RPMI7951 (cell line): ENCODE measurements at places on chromosomes 7 and 10.

DNA sequence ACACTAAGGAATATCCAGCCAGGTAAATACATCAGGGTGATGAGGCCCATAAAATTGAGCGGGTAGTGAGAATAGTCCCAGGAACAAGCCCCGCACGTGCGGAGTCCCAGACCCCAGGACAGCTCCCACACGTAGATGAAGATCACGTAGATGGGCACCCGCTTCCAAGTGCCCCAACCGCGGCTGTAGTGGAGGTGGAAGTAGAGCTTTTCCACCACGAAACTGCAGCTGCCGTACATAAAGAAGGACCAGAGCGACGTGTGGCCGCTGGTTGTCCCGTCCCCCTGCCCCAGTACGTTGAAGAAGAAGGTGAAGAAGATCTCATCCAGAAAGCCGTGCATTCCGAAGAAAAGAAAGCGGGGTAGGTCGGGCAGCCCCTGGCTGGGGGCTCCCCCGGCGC lies 948 bp downstream of the TMEM229A start:
- DNase-seq, result no peak

DNA sequence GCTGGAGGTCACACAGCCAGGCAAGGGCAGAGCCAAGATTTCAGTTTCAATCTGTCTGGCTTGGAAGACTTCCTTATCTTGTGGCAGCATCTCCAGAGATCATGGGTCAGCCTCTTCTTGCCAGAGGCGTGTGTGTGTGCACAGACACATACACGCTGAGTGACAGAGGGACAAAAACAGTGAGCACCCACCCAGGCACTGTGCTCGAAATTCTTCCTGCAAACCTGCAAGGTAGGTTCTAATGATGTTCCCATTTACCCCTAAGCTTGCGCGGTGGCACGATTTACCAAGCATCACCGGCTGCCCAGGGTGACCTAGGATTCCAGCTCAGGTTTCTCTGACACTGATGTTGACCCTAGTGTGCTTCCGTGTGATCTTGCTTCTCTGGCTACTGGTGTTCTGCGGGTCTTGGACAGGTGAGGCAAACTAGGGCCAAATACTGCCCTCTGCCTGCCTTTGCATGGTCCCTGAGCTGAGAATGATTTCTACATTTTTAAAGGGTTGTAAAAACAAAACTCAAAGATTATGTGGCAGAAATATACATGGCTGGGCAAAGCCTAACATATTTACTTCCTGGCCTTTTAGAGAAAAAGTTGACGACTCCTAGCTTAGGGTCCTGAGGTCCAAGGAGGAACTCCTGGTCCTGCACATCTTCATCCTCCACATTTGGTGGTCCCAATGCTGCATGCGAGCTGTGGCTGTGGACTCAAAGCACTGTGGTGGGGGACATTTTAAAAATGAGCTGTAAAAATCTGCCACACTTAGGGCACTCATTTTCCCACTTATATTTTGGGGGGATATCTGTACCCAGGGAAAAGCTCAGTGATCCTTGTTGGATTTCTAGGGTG lies 268.5 kb downstream of the RPS24 start:
- DNase-seq, result peak; percentile 4

GRCh38 chr10:31581741-31582323 lies 262.8 kb downstream of the ZEB1 start:
- DNase-seq, result peak; percentile 19

DNA sequence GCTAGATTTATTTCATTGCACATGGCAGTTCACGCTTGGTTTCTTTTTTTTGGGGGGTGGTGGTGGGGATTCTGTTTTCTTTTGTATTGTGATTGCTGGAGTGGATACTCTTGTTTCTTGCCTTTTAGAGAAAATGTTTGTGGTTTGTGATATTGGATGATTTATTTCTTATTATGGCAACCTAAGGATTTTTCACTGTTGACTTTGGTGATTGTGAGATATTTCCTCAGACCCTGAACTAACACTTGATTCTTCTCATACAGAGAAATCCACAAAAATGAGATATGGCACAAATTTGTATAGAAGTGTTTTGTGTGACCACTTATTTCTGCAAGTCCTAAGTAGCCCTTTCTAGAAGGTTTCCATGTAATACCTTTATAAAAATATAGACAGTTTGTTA lies 871.1 kb downstream of the LRMDA start:
- DNase-seq, result no peak

- no peak for DNase-seq
Observed at GRCh38 chr7:33614357-33615117, 290.8 kb upstream of the BMPER start.
